ENCODE measurements at places on chromosomes 6 and 20. TPM values are rescaled to one million over a fixed set of nuclear protein-coding genes. Genes with fewer than 3 reads are reported as not detected.

DNA sequence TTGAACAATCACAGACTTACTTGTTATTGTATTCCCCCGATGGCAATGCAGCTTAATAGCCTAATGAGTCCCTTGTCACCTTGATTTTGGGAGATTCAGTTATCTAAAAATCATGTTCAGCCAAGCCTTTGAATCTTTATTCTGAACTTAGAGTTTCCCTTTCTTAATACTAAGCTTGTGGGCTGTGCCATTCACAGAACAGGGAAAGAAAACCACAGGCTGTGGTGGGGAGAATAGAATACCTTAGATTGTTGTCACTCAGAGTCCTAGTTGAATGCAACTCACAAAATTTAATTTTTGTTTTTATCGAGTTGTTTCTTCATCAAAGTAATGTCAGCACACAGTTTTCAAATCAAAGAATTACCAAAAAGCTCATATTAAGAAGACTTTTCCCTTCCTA, 37.4 kb downstream of the RFPL4B start:
- DNase-seq: peak; percentile 40

DNA sequence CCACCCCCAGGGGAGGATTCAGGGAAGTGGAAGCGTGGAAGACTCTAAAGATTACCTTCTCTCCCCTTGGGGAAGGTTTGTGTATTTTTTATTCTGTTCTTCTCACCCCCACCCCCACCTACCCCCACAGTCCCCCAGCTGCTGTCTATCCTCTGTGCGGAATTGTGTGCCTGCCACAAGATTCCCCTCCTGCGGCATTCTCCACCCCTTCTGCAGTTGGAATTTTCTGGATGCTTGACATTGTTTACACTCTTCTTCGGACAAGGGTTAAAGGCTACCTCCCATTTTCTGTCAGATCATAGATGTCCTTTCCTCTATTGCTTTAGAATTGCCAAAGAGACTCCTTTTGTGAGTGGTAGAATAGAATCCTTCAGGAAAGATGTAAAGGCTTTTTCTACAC, 60.4 kb upstream of the EDN3 start:
- DNase-seq: no peak

The CCR6 gene
- not detected for total RNA-seq

GRCh38 chr6:91167846-91168245, 581.0 kb upstream of the MAP3K7 start:
- DNase-seq: no peak

GRCh38 chr20:61166324-61166723, 85.7 kb upstream of the CDH4 start:
- DNase-seq: peak; percentile 41

The TNNC2 gene
- not detected for total RNA-seq

DNA sequence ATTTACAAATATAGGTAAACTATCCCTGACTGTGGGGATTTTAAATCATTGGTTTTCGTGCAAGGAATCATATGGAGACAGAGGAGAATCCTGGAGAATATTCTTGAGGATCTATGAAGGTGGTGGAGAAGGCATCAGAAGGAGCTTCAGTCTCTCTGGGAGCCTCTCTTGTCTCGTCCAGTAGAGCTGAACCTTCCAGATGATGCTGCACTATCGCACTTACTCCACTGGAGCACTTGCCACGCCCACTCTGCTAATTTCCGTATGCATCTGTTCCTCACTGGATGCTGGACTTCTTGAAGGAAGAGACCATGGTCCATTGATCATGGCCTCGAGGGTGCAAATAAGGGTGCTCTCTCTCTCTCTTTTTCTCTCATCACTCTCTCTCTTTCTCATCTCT, 36.8 kb downstream of the C6orf118 start:
- no peak for DNase-seq

DNA sequence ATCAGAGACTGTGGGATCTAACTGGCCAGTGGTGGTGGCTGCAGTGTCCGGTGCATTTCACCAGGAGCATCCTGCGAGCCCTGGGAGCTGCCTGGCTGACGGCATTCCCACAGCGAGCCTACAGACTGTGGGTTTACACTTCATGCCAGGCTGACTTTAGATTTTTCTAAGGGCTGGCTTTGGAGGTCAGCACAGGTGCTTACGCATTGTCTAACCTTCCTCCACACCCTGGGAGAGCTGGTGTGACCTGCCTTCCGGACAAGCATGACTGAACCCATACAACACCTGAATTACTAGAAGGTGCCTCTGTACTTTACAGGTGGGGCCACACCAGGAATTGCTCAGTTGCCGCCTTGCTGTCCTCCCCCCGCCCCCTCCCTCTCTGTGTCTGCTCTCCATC, 96.2 kb downstream of the RREB1 start:
- DNase-seq: no peak

The PDE7B gene
- 0.27 TPM for total RNA-seq

DNA sequence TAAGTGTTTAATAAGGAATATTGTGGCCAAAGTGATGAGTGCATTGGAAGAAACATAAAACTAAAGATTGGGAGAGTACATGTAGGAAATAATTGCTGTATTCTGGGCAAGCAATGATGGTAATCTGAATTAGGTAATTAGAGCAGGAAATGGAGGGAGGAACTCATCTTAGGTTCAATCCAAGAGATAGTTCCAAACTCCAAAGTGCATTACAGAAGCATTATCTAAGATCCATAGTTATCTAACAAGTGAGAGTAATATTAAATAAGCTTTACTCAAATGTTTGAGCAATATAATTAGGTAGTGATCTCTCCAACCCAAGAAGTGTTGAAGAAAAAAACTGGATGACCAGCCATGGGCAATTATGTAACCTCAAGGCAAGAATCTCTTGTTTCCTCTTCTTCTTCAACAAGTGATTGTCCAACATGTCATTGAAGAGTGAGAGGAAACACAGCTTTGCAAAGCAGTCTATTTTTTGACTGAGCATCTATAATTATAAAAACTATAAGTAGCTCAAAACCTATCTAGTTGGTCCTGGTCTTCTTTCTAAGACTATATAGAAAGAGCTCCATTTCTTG, 181.2 kb upstream of the TNFAIP3 start:
- DNase-seq: no peak

- no peak for DNase-seq
These were observed 109.6 kb upstream of the TRAF3IP2 start for GRCh38 chr6:111715321-111715720.

The ULBP2 gene
- 7.3 TPM for total RNA-seq

- DNase-seq: no peak
These were observed 20.8 kb upstream of the TSPYL1 start for GRCh38 chr6:116300566-116300965.

Data from astrocyte (in vitro differentiated cells and primary cell).